ENCODE measurements at places on chromosomes 2 and 18. TPM values are rescaled to one million over a fixed set of nuclear protein-coding genes. Genes with fewer than 3 reads are reported as not detected.

The ALKAL2 gene
- total RNA-seq, result 3.4 TPM

The TNS1 gene
- 46.9 TPM for total RNA-seq

The FEZ2 gene
- total RNA-seq, result 120 TPM

The RUFY4 gene
- 0.06 TPM for total RNA-seq

The TRPM8 gene
- 1.9 TPM for total RNA-seq

The TFCP2L1 gene
- 0.30 TPM for total RNA-seq

The TXNDC2 gene
- total RNA-seq, result 0.17 TPM

The LINC00305 gene
- total RNA-seq, result 2.9 TPM

The TMEFF2 gene
- 46.7 TPM for total RNA-seq

The LAMA1 gene
- total RNA-seq, result 38.2 TPM

The CD207 gene
- total RNA-seq, result 0.06 TPM

The WNT10A gene
- total RNA-seq, result 0.17 TPM

The KCNG3 gene
- 0.28 TPM for total RNA-seq

The GDF7 gene
- total RNA-seq, result 1.7 TPM

The DQX1 gene
- not detected for total RNA-seq

The LYG1 gene
- total RNA-seq, result 2.1 TPM

Measured in spinal cord (tissue), 10 donors.